Stimulated activated memory B cell treated with anti-CD40 and anti-IgM and Interleukin-4, amounts not matched to agents 10 μg/mL and 1 μg/mL and 100 μg/mL, for 72 hours (primary cell): ENCODE measurements at places on chromosomes 7 and 10.

GRCh38 chr7:151455690-151456089, 15.7 kb upstream of the CRYGN start:
- ATAC-seq: no peak

DNA sequence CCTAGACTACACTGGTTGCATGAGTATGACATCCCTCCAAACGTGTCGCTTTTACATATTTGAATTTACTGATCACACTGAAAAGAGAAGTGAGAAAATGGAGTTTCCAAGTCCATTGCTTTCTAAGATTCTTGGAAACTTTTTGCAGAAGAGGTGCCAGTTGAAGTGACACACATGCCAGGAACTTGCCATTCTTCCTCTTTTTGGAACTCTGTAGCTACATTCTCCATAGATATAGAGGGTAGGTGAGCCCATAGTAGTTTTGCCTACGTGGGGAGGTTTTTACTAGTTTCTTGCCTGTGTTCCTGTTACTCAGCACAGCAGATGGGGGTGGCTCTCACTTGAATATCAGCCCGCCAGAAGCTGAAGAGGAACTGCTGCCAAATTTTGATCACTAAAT, 286.6 kb upstream of the NRP1 start:
- no peak for ATAC-seq

DNA sequence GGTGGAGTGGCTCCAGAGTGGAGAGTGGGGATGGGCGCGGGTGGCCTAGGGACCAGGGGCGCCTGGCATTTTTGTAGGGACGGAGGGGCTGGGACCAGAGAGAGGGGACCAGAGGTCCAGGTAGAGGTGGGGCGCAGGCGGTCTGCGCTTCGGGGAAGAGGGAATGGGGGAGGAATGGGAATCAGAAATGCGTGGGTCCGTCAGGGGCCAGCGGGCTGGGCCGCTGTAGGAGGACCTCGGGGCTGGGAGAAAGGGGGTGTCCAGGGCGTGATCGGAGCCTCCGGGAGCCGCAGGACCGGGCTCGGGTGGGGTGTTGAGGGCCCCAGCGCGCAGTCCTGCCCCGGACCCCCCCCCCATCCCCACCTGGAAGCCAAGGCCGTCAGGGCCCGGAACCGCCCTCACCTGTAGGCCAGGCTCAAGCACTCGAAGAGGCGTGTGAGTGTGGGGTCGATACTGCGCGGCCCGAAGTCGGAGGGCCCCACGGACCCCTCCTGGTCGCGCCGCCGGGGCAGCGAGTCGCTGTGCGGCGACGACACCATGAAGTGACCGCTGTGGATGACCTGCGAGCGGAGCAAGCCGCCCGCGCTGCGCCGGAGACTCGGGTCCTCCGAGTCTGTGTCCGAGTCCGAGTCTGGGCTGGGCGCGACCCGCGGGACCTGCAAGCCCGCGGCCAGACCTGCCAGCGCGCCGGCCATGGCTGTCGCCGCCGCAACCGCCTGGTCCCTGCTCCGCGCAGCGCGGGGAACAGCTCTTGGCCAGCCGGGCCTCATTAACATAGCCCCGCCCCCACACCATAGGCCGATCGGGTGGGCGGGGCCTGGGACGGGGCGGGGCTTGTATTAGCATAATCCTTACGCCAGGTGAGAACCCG, at the start of gene MLXIPL:
Gene MLXIPL, minus strand, starts transcription at position 725 of the 871 bp plus-strand sequence. Its CDS starts 30 bp downstream, at position 695.
- peak; percentile 61 for ATAC-seq

DNA sequence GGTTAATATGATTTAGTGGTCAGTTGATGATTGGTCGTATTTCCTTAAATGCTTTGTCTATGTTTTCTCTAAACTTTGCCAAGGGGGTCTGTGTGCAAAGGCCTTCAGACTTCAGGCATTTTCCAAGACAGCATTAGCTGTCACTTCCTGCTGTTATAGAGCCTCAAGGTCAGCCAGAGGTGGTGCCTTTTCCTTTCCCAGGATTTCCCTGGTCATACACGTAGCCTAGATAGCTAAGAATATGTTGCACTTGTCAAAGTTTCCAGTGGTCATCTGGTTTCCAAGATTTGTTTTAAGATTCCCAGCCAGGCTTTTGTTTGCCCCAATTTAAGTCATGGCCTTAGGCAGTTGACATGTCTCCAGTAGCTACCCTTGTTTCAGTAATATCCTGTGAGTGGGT, 133.2 kb upstream of the IGFBP3 start:
- no peak for ATAC-seq

- ATAC-seq: peak; percentile 35
These were observed 180.0 kb upstream of the INHBA start for GRCh38 chr7:41882745-41883420.

DNA sequence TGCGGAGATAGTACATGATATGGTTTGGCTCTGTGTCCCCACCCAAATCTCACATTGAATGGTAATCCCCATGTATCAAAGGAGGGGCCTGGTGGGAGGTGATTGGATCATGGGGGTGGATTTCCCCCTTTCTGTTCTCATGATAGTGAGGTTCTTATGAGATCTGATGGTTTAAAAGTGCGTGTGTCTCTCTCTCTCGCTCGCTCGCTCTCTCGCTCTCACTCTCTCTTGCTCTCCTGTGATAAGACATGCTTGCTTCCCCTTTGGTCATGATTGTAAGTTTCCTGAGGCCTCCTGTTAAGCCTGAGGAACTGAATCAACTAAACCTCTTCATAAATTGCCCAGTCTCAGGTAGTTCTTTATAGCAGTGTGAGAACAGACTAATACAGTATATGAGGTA, 171.9 kb downstream of the NSUN6 start:
- no peak for ATAC-seq

GRCh38 chr7:37320140-37320847, 128.4 kb downstream of the ELMO1 start:
- ATAC-seq: no peak

- ATAC-seq: peak; percentile 95
These were observed 81.3 kb upstream of the DKK1 start for GRCh38 chr10:52232561-52233350.

- no peak for ATAC-seq
These were observed 425.0 kb upstream of the ETV1 start for GRCh38 chr7:14414274-14414986.

GRCh38 chr10:22625516-22626290, 88.7 kb downstream of the PIP4K2A start:
- ATAC-seq: no peak

DNA sequence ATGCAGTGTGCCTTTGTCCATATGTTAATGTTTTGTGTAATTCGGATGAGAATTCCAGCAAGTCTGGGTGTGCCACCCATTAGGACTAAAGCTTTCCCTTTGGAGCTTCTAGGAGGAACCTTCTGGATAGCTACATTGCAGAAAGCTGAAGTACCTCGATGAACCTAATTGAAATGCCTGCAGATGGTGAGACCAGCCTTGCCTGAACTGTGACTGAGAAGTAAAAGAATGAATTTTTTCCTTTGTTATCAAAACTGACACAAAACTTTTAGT, 31.1 kb upstream of the FBXW4 start:
- no peak for ATAC-seq

DNA sequence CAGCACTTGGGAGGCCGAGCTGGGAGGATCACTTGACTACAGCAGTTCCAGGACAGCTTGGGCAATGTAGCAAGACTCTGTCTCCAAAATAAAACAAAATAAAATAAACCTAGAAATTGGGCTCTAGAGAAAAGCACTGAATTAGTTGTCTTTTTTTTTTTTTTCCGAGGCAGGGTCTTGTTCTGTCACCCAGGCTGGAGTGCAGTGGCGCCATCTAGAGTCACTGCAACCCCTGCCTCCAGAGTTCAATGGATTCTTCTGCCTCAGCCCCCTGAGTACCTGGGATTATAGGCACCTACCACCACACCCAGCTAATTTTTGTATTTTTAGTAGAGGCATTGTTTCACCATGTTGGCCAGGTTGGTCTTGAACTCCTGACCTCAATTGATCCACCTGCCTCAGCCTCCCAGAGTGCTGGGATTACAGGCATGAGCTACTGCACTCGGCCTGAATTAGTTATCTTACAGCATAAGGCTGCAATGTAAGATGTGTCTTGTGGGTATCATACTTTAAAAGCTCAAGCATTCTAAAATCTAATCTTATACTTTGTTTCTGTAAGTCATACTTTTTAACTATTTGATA, 12.8 kb downstream of the MEIG1 start:
- no peak for ATAC-seq

DNA sequence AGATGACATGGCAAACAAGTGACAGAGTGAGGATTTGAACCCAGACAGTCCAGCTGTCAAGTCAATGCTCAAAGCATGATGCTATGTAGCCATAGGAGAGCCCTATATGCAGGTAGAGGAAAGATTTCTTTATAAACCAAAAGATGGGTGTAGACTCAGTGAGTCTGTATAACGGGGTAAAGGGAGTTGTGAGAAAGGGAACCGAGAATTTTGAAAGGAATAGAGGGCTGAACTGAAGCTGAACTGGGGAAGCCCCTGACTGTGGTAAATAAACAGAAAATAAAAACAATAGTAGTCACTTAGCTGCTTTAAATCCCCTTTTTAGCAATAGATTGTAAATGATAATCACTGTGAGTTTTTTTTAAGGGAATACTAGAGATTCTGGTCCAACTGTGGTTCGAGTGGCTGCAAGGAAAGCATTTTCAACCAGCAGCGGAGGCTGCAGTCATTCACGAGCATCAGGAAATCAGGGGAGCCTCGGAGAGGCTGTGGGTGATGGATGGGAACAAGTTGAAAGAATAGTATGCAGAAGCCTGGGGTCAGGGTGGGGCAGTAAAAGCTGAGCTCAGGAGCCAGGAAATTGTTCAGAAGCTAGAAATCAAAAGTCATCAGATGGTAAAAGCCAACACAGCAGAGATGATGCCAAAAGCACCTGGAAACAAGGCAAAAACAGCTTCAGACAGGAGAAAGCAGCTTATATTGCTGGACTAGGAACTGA, 393.5 kb downstream of the GFRA1 start:
- peak; percentile 42 for ATAC-seq

GRCh38 chr7:155489862-155490696, 32.1 kb downstream of the EN2 start:
- ATAC-seq: peak; percentile 42

- no peak for ATAC-seq
These were observed 115.0 kb downstream of the GFRA1 start for GRCh38 chr10:116158036-116158435.

GRCh38 chr7:45071528-45071927, 17.2 kb downstream of the NACAD start:
- no peak for ATAC-seq

DNA sequence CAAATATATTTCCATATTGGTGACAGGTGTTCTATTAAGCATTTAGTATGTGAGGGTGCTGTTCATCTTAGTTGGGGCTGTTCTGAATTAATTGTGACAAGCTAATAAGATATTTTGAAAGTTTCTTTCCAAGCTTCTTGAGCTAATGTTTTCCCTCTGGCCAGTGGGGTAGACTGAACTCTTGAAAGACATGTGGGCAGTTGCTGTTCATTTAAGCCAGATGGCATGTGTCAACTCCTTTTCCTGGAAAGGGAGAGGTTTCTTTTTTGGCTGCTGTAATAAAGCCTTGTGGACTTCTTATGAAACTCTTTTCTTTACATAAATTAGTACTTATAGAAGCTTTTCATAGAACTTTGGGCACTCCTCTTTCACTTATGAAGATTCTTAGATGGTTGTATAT, 21.7 kb downstream of the RAB18 start:
- ATAC-seq: no peak
